ENCODE measurements at places on chromosomes 13 and 19.

DNA sequence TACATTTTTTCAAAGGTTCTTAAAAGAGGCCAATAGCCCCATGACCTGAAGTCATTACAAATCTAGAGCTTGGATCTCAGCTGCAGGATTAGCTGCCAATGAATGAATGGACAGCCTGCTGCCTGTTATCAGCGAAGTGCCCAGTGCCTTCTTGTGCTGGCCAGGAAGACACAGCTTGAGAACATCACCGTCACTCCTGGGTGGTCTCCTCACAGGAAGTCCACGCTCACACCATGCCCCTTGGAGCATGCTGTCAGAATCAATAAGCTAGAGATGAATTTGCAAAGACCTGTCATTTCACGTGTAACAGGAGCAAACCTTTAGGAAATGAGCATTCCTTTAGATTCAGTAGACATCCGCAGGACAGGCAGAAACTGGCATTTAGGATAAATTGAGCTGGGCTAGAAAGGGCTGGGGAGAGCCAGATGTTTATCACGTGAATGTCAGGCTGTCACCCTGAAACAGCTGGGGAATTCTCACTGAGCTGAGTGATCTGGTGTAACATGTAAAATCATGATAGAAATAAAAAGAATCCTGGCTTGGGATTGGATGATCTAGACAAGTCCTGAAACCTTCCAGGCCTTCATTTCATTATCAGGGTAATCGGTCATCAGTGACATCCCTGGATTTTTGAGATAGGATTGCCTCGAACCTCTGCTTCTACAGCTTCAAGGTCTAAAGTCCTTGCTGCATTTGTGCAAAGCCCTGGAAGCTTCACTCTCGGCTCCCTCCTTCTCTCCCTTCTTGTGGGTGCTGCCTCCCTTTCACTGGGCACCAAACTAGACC, 49.9 kb upstream of the MEDAG start:
- DNase-seq = no peak

GRCh38 chr13:99527301-99527700, 26.0 kb downstream of the TM9SF2 start:
- DNase-seq = no peak

GRCh38 chr13:31930901-31931522, 100.6 kb upstream of the FRY start:
- DNase-seq = no peak

GRCh38 chr19:2888731-2889224, 11.9 kb upstream of the ZNF57 start:
- DNase-seq = no peak

DNA sequence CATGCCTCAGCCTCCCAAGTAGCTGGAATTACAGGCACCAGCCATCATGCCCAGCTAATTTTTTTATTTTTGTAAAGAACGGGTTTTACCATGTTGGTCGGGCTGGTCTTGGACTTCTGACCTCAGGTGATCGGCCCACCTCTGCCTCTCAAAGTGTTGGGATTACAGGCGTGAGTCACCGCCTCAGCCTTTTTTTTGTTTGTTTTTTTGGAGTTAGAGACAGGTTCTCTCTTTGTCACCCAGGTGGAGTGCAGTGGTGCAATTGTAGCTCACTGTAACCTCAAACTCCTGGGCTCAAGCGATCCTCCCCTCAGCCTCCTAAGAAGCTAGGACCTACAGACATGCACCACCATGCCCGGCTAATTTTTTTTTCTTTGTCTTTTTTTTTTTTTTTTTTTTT, 15.6 kb upstream of the NOTCH3 start:
- no peak for DNase-seq

DNA sequence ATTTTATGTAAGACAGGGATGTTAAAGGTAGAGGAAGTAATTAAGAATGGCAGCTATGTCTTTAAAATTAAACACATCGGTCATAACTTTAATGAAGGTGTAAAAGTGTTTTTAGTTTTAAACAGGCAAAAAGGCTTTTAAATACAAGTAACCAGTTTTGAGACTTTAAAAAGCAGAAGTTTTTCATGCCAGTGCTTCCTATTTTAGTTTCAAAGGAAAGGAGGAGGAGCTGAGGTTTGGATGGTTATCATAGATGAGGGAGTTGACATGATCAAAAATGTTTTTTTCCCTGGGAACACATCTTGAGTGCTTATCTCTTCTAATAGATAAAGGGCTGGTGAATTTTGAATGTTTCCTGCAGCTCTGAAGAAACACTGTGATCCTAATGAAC, 42.9 kb downstream of the LRCH1 start:
- no peak for DNase-seq
